ENCODE measurements at places on chromosomes 16 and 17.

DNA sequence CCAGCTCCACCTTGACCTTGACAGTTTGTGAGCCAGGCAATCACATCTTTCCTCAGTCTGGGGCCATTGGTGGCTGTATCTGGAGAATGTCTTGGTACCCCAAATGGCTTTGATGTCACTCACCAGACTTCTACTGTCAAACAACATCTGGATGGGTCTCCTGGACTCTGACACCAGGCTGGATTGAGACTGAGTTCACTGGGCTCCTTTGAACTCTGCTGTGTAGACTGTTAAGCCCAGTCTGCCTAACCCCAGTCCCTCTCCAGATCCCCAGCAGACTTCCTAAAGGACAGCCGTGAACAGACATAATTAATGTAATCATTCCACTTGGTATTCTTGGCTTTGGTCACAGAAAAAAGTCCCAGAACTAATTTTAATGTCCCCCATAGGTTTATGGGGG, 84.1 kb upstream of the KIFC3 start:
- no peak for DNase-seq

- DNase-seq: no peak
Measured at GRCh38 chr16:58882292-58882691, 148.2 kb upstream of the GOT2 start.

- no peak for DNase-seq
Measured at GRCh38 chr16:29789775-29790182, 772 bp upstream of the KIF22 start.

DNA sequence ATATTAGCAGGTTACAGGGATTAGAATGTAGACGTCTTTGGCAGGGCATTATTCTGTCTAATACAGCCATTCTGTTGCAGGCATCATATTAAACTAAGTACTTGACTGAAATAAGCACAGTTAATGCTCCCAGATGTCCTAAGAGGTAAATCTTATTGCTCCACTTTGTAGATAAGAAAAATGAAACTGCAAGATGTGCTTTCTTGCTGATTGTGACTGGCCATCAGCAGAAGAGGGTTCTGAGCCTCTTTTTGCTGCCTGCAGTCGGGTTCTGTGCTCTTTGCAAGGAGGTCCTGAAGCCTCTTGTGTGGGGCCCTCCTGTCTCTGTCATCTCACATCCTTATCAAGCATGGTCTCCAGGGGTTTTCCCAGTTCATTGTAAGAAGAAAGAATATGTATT, 167.1 kb downstream of the KCNJ2 start:
- DNase-seq: no peak

DNA sequence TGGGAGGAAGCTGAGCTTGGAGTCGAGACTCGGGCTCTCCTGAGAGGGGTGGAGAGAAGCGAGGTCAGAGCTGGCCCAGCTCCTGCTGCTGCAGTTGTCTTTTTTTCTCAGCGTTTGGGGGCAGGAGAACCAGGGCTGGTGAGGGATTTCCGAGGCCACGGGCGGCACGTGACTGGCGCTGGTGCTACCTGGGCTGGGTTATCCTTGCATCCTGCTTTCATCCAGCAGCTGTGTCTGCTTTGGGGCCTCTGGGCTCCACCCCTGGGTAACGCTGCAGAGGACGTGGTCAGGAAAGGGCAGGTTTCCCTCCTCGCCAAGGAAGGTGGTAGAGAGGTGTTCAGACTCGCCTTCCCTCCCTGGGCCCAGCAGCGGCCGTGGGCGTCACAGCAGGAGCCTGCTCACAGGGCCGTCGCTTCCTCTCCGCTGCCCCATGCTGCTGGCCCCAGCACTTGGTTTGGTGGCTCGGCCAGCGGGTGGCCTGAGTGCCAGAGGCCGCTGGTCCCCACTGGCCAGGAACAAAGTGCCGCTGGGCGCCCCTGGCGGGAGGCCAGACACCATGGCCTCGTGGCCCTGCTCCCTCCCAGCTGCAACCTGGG, 22.5 kb downstream of the GSE1 start:
- no peak for DNase-seq

DNA sequence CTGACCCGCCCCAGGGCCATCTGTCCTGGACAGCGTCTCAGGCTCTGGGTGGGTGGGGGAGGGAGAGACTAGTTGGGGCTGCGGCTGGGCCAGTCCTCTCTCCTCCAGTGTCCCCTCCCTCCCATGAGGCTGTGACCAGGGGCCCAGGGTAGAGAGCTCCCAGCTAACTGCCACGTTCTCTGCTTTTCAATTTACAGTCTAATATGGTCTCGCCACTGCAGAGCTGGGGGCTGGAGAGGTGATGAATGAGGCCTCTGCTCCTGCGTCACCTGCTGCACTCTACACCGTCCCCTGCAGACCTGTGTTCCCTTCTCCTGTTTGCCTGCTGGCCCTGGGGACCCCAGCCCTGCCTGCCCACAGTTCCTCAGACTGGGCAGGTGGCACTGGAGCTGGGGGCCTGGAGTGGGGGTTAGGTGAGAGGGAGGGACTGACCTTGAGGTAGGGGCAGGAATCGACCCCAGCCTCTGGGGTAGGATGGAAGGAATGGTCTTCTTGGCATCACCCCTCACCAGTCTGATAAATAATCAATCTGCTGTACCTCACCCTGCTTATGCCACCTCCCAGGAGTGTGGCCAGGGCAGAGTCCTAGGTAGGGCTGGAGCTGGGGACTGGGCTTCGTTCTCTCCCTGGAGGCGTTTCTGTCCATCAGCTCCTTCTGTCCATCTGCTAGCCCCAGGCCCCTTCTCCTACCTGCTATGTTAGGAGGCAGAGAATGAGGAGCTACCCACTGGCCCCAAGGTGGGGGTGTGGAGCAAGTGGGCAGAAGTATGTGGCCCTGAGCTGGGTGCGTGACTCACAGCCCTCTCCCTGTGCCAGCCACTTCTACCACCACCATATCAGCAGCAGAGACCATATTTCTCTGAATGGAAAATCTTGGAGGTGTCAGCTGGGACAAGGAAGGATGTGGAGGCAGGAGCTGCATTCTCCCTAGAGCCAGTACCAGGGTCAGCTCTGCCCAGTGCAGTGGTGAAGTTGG, 12.9 kb downstream of the SEZ6 start:
- DNase-seq: no peak

- no peak for DNase-seq
Measured at GRCh38 chr16:12231666-12232065, 255.1 kb downstream of the SNX29 start.

DNA sequence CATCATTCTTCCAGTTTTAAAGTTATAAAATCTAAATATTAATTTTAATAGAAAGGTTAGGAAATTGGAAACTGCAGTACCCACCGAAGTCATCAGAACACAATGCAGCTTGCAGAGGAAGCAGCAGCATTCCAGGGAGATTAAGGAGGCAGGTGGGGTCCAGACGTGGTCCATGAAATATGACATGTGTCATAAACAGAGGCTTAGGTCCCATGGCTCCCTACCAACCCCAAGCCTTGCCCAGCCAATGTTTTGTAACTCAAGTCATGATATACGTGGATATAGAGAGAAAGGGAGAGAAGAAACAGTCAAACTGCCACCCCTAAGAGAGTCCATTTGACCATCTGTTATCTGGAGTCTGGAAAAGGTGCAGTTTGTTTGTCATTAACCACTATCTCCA, 670.0 kb downstream of the TOX3 start:
- DNase-seq: no peak

- DNase-seq: peak; percentile 89
Measured at GRCh38 chr16:79437764-79438751, 162.5 kb downstream of the MAF start.

DNA sequence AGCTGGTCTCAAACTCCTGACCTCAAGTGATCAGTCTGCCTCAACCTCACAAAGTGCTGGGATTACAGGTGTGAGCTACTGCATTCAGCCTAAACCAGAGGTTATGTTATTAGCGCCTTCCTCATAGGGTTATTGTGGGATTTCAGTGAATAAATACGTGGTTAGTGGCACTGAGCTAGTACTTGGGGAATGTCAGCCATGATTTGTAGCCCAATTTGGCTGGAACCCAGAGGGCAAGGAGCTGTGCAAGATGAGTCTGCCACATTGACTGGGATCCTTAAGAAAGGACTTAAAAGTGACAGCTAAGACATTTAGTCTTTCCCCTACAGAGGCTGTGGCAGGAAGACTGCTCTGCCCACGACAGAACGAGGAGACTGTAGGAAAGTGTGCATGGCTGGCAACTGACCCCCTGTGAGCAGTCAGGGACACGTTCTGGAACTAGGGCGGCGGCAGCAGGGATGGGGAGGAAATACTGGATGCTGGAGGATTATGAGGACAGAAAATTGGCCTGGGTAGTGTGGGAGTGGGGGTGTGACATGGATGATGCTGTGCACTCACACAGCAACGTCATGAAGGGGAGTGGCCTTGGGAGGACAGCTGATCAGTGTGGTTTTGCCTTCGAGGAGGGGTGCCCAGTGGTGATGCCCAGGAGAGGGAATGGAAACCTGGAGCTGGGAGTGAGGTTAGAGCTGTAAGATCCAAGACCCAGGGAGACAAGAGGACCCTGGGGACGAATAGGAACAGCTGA, 14.6 kb downstream of the ATP5PD start:
- DNase-seq: peak; percentile 96

- DNase-seq: no peak
Measured at GRCh38 chr17:50840311-50840851, 5.0 kb downstream of the WFIKKN2 start.

GRCh38 chr17:48814504-48814903, 2.5 kb downstream of the TTLL6 start:
- peak; percentile 45 for DNase-seq

GRCh38 chr17:76150712-76151622, 9.9 kb upstream of the FOXJ1 start:
- no peak for DNase-seq

GRCh38 chr16:24132797-24133155, 123.4 kb upstream of the CACNG3 start:
- no peak for DNase-seq

DNA sequence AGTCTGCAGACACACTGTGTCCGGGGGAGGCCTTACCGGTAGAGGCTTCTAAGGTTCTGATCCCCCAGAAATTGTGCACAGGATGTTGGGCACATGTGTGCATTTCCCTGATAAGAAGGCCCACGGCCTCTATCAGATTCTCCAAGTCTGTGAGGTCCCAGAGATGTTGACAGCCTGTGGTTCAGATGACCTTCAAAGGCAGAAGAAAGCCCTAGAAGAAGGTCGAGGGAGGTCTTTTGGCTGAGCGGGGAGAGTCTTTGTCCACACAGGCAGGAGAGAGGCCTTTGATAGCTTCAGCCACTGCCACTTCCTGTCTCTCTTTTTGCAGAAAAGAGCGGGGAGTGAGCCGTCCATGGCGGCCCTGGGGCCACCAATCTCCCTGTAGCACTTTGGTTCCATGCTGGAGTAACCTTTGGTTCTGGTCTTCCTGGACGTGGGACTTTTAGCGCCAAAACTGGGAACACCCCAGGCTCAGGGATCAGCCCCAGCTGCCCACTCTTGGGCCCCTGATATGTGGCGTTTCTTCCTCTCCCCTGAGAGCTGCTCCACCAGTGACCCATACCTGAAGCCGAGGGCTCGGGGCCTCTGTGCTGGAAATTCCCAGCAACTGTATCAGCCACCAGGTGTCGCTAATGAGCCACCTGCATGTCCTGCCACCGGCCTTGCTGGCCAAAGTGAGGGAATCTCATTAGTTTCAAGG, 28.1 kb upstream of the LGALS9 start:
- peak; percentile 82 for DNase-seq

- no peak for DNase-seq
Measured at GRCh38 chr16:1982013-1982433, 754 bp upstream of the NOXO1 start.

DNA sequence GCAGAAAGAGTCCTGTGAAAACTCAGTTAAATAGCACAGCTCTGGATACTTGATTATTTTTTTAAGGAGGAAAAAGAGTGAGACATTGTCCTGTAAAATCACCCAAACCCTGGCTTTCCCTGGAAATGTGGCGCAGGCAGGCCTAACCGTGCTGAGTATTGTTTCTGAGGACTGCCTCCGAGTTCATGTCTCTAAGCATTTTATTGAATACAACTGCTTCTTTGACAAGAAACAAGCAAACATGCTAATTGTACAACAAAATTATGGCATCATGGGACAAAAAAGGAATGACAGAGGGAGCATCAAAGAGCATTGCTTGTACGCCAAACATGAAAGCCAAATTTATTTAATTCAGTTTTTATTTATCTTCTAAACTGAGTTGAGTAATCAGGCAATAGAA, 64.5 kb upstream of the HSBP1 start:
- DNase-seq: no peak

- DNase-seq: no peak
Measured at GRCh38 chr16:66693149-66693548, 3.4 kb downstream of the CMTM4 start.

DNA sequence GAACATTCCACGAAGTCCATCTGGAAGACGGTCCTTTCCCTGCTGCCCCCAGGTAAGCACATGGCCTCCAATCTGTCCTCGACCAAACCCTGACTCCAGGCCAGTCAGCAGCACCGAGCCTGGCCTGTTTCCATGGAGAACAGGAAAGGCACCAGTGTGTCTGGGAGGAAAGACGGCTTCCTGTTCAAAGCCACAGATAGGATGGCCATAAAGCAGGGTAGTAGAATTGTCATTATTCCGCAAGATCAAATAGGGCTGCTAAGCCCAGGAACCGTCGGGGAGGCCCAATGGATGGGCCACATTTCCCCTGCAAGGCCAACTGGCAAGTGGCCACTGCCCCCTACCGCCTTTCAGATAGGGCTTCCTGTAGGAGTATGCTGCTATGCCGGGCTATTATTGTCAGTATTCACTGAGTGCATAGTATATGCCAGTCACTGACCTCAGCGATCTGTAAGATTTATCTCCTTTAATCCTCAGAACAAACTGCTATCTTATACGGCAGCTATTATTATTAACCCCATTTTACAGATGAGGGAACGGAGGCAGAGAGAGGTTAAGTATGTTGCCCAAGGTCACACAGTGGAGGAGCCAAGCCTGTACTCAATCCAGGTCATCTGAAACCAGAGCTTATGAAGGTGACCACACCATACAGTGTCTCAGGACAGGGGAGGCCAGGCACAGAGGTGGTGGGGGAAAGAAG, 23.0 kb upstream of the PLCG2 start:
- no peak for DNase-seq

GRCh38 chr17:356671-357434, 4.2 kb upstream of the RPH3AL start:
- no peak for DNase-seq

GRCh38 chr16:79687249-79688130, 87.0 kb upstream of the MAF start:
- no peak for DNase-seq

- DNase-seq: no peak
Measured at GRCh38 chr17:60395508-60396065, 3.7 kb upstream of the USP32 start.

- DNase-seq: no peak
Measured at GRCh38 chr16:24534620-24535019, 4.7 kb upstream of the RBBP6 start.

GRCh38 chr16:2194852-2195321, 1.5 kb downstream of the CASKIN1 start:
- no peak for DNase-seq

DNA sequence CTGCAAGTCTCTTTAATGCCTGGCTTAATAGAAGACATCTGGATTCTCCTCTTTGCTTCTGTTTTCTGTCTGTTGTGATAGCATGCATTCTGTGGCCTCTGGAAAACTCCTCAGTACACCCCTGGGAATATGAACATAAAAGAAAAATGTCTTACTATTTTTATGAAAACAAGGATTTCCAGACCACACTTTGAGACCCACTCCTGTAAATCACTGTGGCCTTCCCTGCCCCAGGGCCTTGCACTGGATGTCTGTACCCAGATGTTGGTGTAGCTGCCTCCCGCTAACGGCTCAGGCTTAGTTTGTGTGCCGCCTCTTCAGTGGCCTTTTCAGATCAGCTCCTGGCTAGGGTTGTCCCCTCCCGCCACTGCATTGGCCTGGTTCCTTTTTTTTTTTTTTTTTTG, 126.6 kb downstream of the SOCS1 start:
- no peak for DNase-seq

GRCh38 chr16:84940670-84941551, 70.4 kb downstream of the ZDHHC7 start:
- no peak for DNase-seq
